ENCODE measurements at places on chromosomes 2 and 18.

GRCh38 chr18:37238282-37239108 lies 327.1 kb downstream of the CELF4 start:
- H3K27ac ChIP-seq = no peak overlapping the region
- DNase-seq = no peak
- H3K4me1 ChIP-seq = no peaks in the 10 kb centered on the region
- no peaks in the 10 kb centered on the region for H3K27me3 ChIP-seq
- H3K36me3 ChIP-seq = no peaks in the 10 kb centered on the region

DNA sequence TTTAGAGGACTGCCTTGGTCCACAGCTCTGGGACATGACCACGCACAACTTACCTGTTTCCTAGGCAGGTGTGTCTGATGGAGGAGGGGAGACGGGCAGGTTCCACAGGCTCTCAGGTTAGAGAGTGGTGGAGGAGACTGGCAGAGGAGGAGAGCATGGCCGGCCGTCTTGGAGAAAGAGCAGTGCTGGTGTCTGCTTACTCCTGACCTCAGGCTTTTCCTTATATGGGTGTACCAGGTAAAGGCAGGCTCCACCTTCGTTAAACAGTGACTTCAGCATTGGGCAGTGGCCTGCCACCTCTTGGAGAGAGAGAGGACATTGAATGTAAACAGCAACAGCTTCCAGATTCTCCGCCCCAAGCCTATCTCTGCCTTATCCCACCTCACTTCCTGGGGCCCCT lies at the start of gene CAPN13:
Gene CAPN13, minus strand, starts transcription at position 198 of the 400 bp plus-strand sequence. CDS start 20,121 bp downstream, outside the sequence.
- no peak within 1 kb of the TSS for H3K27ac ChIP-seq
- no peak for DNase-seq
- H3K4me3 ChIP-seq = no peak within 1 kb of the TSS
- H3K4me1 ChIP-seq = no peaks in the 10 kb centered on the region
- no peaks in the 10 kb centered on the region for H3K36me3 ChIP-seq

DNA sequence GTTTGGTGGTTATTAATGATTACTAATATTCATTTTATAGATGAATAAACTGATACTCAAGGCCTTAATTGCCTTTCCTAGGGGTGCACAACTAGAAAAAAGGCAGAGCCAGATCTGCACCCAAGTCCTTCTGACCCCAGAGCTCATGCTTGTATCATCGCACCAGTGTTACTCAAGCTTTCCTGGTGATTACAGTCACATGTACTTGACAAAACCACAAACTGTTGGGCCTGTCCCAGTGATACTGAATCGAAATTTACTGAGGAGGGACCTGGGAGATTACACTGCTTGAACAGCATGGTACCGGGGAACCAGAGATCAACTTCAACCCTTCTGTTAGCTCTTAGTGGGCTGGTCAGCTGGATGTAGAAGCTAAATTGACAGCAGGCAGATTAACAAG lies 33.7 kb downstream of the FASTKD2 start:
- no peaks in the 10 kb centered on the region for H3K4me1 ChIP-seq
- H3K27me3 ChIP-seq = no peaks in the 10 kb centered on the region
- no peak overlapping the region for H3K4me3 ChIP-seq
- H3K27ac ChIP-seq = no peak overlapping the region
- H3K36me3 ChIP-seq = no peaks in the 10 kb centered on the region

- H3K4me3 ChIP-seq = no peak overlapping the region
- DNase-seq = no peak
- no peaks in the 10 kb centered on the region for H3K36me3 ChIP-seq
- H3K4me1 ChIP-seq = no peaks in the 10 kb centered on the region
Observed at GRCh38 chr2:182668671-182669070, 47.4 kb upstream of the DNAJC10 start.

- H3K4me1 ChIP-seq = no peaks in the 10 kb centered on the region
- H3K4me3 ChIP-seq = no peak overlapping the region
- H3K27me3 ChIP-seq = no peaks in the 10 kb centered on the region
- peaks cover 14% of the 10 kb centered on the region for H3K36me3 ChIP-seq
- no peak overlapping the region for H3K27ac ChIP-seq
- no peak for DNase-seq
Observed at GRCh38 chr2:217834057-217834620, 168.7 kb downstream of the TNS1 start.

DNA sequence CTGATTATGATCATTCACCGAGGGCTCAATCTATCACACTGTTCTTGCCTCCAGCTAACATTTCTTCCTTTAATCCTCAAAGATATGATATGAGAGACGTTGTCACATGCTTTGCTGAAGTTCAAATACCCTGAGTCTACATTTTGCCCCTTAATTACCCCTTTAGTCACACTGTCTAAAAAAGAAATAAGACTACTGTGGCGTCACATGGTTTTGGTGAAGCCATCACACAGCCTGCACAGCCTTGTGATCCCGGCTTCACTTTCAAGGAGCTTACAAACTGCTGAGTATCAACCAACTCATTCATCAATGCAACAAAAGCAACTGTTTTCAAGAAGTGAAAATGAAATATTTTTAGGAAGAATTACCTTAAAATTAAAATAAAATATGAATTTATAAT lies 31.9 kb upstream of the SOCS6 start:
- H3K4me3 ChIP-seq = no peak overlapping the region
- H3K4me1 ChIP-seq = no peaks in the 10 kb centered on the region
- DNase-seq = no peak
- no peak overlapping the region for H3K27ac ChIP-seq
